ENCODE measurements at places on chromosomes 13 and 19. TPM values are rescaled to one million over a fixed set of nuclear protein-coding genes. Genes with fewer than 3 reads are reported as not detected.

PSENEN gene
- total RNA-seq, result 23.5 TPM

- no peak for DNase-seq
Observed at GRCh38 chr19:6374711-6375410, 872 bp downstream of the PSPN start.

PSG3 gene
- total RNA-seq, result 0.50 TPM

CAMSAP3 gene
- total RNA-seq, result 1.9 TPM

DNA sequence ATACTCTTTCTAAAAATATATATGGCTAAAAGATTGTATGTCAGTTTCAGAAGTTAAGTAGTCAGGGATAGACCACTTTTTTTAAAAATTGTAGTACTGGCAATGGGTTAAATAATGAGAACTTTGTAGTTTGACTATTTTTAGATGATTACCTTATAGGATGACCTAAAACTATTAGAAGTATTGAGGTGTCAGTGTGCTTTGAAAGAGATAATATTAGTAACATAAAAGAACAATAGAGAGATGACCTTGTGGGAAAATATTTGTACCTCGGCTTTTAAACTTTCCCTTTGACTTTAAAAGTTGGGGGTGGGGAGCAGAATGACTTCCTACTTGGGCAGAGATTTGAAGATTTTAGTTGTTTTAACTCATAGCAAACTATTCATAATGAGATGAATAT lies 48.3 kb downstream of the SLAIN1 start:
- no peak for DNase-seq

DNA sequence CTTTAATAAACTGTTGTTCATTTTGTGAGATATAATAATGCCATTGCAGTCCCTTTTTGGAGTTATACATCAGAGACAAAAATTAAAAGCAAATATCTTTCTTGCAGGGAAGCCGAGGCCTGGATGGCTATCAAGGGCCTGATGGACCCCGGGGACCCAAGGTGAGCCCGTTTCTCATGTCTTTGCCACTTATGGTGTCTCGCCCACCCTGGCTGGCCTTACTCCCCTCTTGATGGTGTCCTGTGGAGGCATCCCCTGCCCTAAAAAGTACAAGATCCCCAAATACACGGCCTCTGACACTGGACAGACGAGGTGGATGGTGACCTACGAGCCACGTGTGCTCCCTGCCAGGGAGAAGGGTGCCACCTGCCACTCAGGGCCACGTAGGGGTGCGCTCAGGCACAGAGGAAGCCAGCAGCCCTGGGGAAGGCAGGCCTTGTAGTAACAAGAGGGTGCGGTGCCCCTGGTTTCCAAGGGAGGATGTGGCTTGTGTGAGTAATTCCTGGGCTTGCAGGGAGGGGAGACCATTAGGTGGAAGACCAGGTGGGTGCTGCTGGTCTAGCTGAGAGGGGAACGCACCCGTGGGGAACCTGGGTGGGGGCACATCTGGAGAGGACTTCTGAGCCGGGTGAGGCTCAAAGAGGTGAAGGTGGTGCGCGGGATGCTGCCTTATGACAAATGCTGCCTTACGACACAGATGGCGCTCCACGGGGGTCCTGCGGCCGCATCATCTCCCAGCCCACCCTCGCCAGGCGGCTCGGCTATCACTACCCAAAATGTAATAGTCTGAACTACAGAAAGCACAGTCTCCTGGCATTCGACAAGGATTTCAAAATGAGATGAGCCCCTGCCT lies 115.6 kb downstream of the RAB20 start:
- DNase-seq, result no peak

GRCh38 chr19:400976-401865 lies 7.7 kb downstream of the C2CD4C start:
- no peak for DNase-seq

COPE gene
- 148 TPM for total RNA-seq

- peak; percentile 22 for DNase-seq
Observed at GRCh38 chr13:102484329-102484728, 82.5 kb upstream of the FGF14 start.
